Smooth muscle cell of the brain vasculature (primary cell): ENCODE measurements at places on chromosomes 2 and 18.

GRCh38 chr18:8841781-8842485 lies 136.6 kb downstream of the MTCL1 start:
- DNase-seq = no peak

GRCh38 chr18:64083916-64084315 lies 65.0 kb downstream of the LINC00305 start:
- DNase-seq = no peak

DNA sequence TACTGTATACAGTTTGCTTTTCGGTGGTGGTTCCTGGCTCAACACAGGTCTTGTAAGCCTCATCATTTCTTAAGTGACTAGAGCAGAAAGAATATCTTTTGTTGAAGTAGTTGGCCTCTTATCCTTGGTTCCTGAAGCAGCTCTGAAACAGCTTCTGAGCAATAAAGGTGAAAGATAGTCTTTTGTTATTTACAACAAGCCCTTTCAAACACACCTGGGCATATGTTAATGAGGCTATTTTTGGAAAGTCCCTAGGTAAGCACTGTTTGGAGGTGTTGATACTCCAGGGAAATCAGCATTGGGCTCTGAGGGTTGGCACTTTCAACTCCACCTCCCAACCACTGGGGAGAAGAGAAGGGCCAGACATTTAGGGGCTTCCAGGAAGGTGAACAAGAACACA lies 211.0 kb downstream of the MCFD2 start:
- no peak for DNase-seq

DNA sequence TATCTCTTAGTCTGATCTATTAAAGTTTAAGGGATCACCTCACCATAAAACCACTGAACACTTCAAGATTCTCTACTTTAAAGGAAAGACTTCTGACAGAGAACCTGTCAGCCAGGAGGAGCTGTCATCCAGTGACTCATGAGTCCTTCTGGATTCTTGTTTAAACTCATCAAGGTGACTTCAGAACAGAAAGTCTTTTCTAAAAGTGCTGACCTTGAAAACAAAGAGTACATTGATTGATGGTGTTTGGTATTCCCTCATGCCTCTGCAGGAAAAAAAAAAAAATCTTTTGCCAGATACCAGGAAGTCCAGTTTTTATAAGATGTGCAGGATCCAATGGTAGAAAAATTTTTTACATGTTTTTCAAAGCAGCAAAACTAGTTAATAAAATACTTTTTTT lies 12.3 kb downstream of the DSG2 start:
- no peak for DNase-seq

GRCh38 chr2:65491381-65491905 lies 59.0 kb upstream of the SPRED2 start:
- DNase-seq = no peak
